Stimulated activated naive B cell treated with anti-CD40 and anti-IgM and Interleukin-4, amounts not matched to agents 10 μg/mL and 1 μg/mL and 100 μg/mL, for 72 hours (primary cell): ENCODE measurements at places on chromosomes 2 and 18.

- no peak for DNase-seq
Observed at GRCh38 chr2:1799174-1799573, 54.9 kb upstream of the PXDN start.

- DNase-seq = no peak
Observed at GRCh38 chr18:23540867-23541266, 37.6 kb downstream of the RMC1 start.

- no peak for DNase-seq
Observed at GRCh38 chr2:69674316-69674670, 30.8 kb upstream of the AAK1 start.

DNA sequence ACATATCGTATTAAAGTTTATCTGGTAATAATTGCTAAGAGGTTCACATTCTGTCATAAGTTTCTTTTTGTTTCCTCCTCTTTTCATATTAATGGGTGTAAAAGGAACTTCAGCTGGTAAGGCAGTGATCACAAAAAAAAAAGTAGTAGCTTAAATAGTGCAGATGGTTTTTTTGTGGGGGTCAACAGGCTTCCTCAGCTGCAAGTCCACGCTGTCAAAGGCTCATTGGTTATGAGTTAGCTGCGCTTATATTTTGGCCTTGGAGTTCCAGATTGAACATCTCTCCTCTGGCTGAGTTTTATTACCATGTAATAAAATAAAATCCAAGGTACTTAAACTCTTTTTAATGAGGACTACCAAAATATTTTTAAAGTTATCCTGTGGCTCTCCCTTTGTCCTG, 277.0 kb upstream of the ZEB2 start:
- no peak for DNase-seq

DNA sequence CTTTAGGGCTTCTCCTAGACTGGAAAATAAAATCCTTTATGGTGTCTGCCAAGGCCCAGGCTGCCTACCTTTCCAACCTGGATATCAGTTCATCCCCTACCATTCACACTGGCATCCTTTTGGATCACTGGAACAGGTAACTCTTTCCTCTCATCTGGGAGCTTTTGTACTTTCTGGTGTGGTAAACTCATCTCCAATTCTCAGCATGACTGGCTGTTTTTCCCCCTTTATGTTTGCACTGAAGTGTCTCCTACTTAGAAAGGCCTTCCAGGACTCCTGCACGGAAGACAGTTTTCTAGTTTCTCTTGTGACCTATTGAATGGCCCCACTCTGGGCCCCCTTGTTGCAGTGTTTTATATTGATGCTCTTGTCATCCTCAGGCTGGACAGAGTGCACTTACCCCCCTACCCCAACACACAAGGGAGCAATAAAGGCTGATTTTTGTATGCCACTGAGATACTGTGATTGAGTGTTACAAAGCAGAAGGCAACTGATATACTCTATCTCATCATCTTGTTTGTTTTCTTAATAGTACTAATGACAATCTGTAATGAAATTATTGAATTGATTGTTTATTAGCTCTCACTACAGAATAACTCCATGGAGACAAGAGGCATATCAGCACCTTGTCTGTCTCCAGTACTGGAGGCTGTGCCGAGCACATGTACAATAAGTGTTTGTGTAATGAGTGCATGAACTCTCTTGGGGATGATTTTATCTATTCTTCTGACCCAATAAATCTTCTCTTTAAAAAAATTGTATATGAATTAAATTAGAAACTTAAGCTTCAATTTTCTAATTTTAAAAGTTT, 129.9 kb downstream of the PIEZO2 start:
- no peak for DNase-seq

- no peak for DNase-seq
Observed at GRCh38 chr2:197251163-197251562, 59.4 kb downstream of the ANKRD44 start.

DNA sequence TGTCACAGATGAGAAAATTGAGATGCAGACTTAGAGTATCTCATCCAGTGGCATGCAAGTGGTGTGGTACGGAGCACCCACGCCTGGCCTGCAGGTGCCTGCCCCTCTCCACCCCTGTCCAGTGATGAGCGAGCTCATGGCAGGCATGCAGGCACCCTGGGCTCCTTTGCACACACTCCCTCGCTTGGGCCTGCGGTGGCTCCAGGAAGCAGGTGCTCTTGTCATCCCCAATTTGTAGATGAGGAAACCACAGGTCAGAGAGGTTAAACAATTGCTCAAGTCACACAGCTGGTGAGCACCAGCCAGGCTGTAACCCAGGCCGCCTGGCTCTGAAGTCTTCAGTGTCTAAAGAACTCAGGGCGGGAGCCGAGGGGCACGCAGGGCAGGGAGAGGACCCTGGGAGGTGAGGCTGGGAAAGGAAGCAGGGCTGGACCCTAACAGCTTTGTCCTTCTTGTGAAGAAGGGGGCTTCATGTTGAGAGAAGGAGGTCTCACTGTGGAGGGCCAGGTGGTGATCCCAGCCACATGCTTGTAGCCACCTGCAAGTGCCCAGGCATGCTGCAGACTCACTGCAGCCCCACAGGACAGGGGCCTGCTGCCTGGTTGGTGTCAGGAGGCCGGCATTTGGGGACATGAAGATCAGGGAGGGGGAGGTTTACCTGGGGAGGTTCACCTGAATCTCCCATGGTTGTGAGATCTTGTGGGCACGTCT, 166.2 kb downstream of the SH3RF3 start:
- DNase-seq = no peak

DNA sequence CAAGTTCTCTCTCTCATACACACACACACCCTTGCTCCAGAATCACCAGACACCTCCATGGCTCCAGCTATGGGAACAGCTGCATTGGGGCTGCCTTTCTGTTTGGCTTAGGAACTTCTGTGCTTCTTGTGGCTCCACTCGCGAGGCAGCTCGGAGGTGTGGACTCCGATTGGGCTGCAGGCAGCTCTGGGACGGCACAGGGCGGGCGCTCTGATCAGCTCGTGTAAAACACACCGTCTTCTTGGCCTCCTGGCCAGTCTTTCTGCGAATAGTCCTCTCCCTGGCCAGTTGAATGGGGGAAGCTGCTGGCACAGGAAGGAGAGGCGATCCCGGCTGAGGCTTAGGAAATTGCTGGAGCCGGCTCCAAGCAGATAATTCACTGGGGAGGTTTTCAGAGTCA, 22.4 kb downstream of the FOSL2 start:
- DNase-seq = no peak

GRCh38 chr2:40746191-40746590, 294.3 kb upstream of the SLC8A1 start:
- no peak for DNase-seq

DNA sequence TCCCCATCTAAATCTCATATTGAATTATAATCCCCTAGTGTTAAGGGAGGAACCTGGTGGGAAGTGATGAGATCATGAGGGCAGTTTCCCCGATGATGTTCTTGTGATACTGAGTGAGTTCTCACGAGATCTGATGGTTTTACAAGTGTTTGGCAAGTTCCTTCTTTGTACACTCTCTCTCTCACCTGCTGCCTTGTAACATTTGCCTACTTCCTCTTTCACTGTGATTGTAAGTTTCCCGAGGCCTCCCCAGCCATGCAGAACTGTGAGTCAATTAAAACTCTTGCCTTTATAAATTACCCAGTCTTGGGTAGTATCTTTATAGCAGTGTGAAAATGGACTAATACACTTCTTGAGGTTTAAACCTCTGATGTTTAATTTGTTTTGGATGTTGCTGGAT, 177.5 kb downstream of the CD8B2 start:
- peak; percentile 53 for DNase-seq

DNA sequence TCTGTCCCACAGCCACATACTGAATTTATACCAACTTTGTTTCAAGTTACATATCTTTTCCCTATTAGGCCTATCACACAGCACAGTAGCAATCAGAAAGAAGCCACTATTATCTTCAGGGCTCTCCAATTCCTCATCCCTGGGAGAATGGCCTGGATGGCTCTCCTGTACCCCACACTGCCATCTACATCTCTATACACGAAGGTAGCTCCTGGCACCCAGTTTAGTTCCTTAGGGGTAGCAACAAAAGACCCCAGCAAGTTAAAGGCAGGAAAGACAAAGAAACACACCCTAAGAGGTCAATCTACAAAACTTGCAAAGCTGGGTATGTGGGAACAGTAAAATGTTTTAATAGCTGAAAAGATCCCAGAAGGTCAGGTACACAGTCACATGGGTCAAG, 39.9 kb downstream of the PAIP2B start:
- DNase-seq = no peak

GRCh38 chr2:60717691-60718090, 38.4 kb upstream of the PAPOLG start:
- DNase-seq = no peak

GRCh38 chr18:79245517-79246001, 150.2 kb upstream of the NFATC1 start:
- no peak for DNase-seq
